ENCODE measurements at places on chromosomes 3 and 15.

DNA sequence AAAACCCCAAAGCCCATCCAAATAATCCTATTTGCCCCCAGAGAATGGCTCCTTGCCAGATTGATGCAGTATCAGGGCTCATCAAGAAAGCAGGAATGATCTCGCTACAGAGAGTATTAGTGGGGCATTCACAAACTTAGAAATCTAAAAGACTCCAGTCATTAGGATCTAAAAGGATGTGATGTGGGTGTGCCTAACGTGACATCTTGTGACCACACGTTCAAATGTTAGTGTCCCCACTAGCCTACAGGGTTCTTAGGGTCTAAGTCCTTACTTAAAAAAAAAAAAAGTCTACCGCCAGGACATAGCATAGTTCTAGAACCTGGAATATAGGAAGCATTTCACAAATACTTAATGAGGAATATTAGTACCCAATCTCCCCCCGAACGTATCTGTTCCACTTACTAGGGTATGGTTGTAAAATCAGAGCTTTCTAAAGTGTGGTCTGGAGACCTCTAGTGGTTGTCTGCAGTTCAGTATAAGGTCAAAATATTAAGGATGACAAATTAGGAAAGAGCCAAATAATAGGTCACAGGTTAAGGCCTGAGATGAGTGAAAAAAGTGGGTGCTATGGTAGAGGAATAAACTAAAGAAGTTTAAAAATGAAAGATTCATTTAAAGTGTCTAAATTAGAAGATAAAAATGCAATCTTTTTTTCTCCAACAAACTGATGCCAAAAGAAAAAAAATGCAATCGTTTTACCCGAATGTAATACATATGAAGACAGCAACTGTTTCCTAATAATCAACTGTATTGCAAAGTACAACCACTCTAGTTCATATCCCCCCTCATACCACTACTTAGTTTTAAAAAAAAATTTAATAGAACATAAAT lies 4.2 kb upstream of the CHRM5 start:
- H3K36me3 ChIP-seq = no peaks in the 10 kb centered on the region
- no peaks in the 10 kb centered on the region for H3K27me3 ChIP-seq
- H3K27ac ChIP-seq = no peak overlapping the region
- H3K4me3 ChIP-seq = no peak overlapping the region
- no peaks in the 10 kb centered on the region for H3K4me1 ChIP-seq
- DNase-seq = peak; percentile 5

DNA sequence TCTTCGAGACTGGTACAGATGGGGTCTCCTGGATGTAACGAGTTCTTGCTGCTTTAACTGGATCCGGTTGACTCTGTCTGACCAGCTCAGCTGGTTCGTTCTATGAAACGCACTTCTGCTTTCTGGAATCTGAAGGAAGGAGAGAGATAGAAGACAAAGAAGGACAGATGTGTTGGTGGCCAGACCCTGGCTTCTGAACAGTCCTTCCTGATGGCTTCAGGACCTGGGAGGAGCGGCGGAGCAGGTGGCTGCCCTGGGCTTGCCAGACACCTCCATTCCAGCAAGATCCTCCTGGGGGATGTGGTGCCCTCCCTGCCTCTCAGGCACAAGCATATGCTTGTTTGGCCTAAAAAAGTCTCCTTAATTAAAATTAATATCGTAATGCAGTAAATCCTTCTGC lies 99.9 kb downstream of the APBA2 start:
- no peaks in the 10 kb centered on the region for H3K27me3 ChIP-seq
- no peak for DNase-seq
- H3K27ac ChIP-seq = no peak overlapping the region
- no peaks in the 10 kb centered on the region for H3K36me3 ChIP-seq

GRCh38 chr3:18080198-18080689 lies 337.8 kb upstream of the TBC1D5 start:
- H3K27ac ChIP-seq = no peak overlapping the region
- no peak for DNase-seq
- H3K27me3 ChIP-seq = no peaks in the 10 kb centered on the region
- H3K36me3 ChIP-seq = no peaks in the 10 kb centered on the region

DNA sequence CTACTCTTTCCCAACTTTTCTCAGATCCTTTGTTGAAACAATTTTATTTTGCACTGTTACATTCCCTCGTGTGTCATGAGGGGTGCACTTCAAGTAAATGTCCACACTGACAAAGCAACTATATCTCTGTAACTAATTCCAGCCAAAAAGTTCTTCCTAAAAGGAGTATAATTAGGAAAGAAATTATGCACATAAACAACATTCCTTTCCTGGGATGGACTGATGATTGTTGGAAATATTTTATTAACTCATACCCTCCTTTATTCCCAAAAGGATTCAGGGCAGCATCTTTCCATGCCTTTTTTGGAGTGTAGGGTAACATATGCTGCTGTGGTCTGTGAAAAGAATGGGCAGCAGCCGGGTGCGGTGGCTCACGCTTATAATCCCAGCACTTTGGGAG lies 426.1 kb upstream of the THBS1 start:
- H3K27me3 ChIP-seq = no peaks in the 10 kb centered on the region
- peaks cover 45% of the 10 kb centered on the region for H3K4me1 ChIP-seq
- no peaks in the 10 kb centered on the region for H3K36me3 ChIP-seq
- H3K27ac ChIP-seq = no peak overlapping the region
- H3K4me3 ChIP-seq = no peak overlapping the region
- no peak for DNase-seq

DNA sequence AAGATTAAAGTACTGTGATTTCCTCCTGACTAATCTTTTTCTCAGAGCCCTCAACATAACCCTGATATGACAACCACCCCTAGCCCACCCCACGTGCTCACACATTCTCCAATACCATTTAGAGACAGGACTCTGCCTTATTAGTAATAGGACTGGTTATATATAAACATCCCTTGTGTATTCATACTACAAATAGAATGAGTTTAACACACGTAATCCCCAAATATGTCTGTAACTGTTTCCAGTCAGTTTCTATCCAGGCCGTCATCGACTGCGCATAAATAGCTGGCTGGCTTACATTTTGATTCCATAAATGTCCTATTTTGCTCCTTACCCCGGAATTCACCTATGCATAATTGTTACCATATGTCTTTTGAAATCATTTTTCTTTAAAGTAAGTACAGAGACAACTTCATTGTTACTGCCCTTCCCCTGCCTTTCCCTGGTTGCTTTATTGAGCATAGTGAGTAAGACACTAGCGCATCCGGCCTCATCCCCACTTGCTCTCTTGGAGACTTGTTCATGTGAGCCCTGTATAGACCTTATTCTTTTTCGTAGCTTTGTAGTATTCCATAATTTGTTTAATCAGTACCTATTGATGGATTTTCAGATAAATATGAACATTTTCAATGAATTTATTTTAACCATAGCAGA lies 3.5 kb upstream of the P2RY14 start:
- DNase-seq = no peak
- no peaks in the 10 kb centered on the region for H3K27me3 ChIP-seq
- H3K4me1 ChIP-seq = peaks cover 18% of the 10 kb centered on the region
- no peak overlapping the region for H3K4me3 ChIP-seq
- no peak overlapping the region for H3K27ac ChIP-seq

DNA sequence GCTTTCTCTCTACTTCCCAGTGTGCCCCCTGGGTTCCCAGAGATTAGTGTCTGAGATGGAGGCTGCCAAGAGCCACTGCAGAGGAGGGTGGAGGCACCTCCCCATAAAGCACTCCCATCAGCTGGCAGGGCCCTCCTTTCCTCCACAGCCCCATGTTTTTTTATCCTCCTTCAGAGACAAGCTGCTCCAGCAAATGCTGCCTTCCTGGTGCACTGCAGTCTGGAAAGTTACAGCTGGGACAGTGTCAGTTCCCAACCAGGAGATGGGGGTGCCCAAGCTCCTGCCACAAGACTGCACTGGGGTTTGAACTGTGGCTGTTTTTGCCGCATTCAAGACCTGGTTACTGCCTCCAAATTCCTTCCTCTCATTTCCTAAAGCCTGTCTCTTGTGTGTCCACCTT lies 206.1 kb downstream of the CADPS start:
- no peak for DNase-seq
- no peak overlapping the region for H3K4me3 ChIP-seq
- H3K4me1 ChIP-seq = peaks cover 12% of the 10 kb centered on the region
- H3K36me3 ChIP-seq = no peaks in the 10 kb centered on the region

DNA sequence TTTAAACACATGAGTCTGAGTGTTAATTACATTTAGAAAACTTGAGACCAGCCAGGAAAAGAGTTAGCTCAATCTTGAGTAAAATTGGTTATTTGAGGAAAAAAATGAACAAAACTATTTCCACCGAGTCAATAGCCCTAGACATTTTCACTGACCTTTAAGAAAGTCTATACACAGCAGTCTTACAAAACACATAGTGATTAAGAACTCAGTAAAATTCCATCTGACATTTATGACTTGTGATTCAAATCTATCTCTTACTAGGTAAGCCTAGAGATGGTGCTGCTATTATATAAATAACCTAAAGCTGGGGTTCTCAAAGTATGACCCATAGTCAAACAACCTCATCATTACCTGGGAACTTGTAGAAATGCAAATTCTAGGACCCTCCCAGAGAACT lies 109.1 kb upstream of the COL8A1 start:
- H3K36me3 ChIP-seq = no peaks in the 10 kb centered on the region
- no peak overlapping the region for H3K27ac ChIP-seq
- no peak for DNase-seq
- no peak overlapping the region for H3K4me3 ChIP-seq
- no peaks in the 10 kb centered on the region for H3K4me1 ChIP-seq
- no peaks in the 10 kb centered on the region for H3K27me3 ChIP-seq

DNA sequence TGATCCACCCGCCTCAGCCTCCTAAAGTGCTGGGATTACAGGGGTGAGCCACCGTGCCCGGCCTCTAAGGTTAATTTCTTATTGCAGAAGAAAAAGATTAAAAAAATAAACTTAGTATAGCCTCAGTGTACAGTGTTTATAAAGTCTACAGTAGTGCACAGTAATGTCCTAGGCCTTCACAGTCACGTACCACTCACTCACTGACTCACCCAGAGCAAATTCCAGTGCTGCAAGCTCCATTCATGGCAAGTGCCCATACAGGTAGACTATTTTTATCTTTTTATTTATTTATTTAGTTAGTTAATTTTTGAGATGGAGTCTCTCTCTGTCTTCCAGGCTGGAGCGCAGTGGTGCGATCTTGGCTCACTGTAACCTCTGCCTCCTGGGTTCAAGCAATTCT lies 3.2 kb upstream of the FLNB start:
- H3K4me1 ChIP-seq = peaks cover 35% of the 10 kb centered on the region
- no peak for DNase-seq
- no peak overlapping the region for H3K4me3 ChIP-seq
- no peaks in the 10 kb centered on the region for H3K27me3 ChIP-seq
- H3K36me3 ChIP-seq = no peaks in the 10 kb centered on the region
- no peak overlapping the region for H3K27ac ChIP-seq

- no peak overlapping the region for H3K4me3 ChIP-seq
- H3K4me1 ChIP-seq = no peaks in the 10 kb centered on the region
- no peaks in the 10 kb centered on the region for H3K36me3 ChIP-seq
- H3K27ac ChIP-seq = no peak overlapping the region
Measured at GRCh38 chr3:66200147-66200546, 20.7 kb upstream of the SLC25A26 start.

DNA sequence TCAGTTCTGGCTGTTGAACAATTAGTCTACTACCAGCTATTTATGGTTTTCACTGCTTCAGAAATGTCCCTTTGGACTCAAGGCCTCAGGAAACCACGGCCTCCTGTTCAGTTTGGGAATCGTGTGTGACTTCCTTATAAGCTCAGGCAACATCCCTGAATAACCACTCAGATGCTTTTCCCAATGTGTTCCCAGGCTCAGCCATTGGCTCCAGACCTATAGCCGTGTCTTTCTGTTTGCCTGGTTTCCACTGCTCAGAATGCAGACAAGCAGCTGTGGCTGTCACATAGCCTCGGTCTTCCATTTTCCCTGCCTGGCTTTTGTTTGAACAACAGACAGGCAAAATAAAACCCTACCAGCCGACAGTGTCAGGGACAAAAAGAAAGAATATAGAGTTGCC lies 63.2 kb upstream of the ATP2B2 start:
- H3K4me1 ChIP-seq = no peaks in the 10 kb centered on the region
- peaks cover 2% of the 10 kb centered on the region for H3K27me3 ChIP-seq
- H3K27ac ChIP-seq = no peak overlapping the region
- no peak for DNase-seq
- no peak overlapping the region for H3K4me3 ChIP-seq
- H3K36me3 ChIP-seq = no peaks in the 10 kb centered on the region

DNA sequence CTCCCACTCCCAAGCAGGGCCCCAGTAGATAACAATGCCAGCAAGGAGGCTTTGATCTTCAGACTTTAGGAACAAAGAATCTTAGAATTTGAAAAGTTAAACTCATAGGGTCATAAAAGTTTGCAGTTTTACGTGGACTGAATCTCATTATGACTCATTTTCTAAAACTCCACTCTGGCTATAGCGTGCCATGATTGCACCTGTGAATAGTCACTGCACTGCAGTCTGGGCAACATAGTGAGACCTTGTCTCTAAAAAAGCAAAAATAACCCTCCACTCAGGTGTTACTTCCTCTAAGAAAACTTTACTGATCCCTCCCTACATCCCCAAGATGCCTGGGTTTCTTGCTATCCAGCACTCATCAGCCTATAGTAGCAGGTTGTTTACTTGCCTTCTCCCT lies 104.5 kb downstream of the IL20RB start:
- no peak overlapping the region for H3K4me3 ChIP-seq
- H3K27me3 ChIP-seq = no peaks in the 10 kb centered on the region
- H3K27ac ChIP-seq = no peak overlapping the region
- H3K36me3 ChIP-seq = no peaks in the 10 kb centered on the region
- DNase-seq = no peak
- H3K4me1 ChIP-seq = no peaks in the 10 kb centered on the region

GRCh38 chr15:39403640-39404117 lies 177.2 kb upstream of the THBS1 start:
- no peak overlapping the region for H3K27ac ChIP-seq
- no peaks in the 10 kb centered on the region for H3K36me3 ChIP-seq
- peak; percentile 44 for DNase-seq
- H3K4me1 ChIP-seq = peaks cover 6% of the 10 kb centered on the region

- no peak within 1 kb of the TSS for H3K27ac ChIP-seq
- no peaks in the 10 kb centered on the region for H3K36me3 ChIP-seq
- H3K4me1 ChIP-seq = peaks cover 26% of the 10 kb centered on the region
- peaks cover 24% of the 10 kb centered on the region for H3K27me3 ChIP-seq
Measured at GRCh38 chr3:73624821-73625665, at the start of gene PDZRN3. PDZRN3 (minus strand) TSS chr3:73624941.

DNA sequence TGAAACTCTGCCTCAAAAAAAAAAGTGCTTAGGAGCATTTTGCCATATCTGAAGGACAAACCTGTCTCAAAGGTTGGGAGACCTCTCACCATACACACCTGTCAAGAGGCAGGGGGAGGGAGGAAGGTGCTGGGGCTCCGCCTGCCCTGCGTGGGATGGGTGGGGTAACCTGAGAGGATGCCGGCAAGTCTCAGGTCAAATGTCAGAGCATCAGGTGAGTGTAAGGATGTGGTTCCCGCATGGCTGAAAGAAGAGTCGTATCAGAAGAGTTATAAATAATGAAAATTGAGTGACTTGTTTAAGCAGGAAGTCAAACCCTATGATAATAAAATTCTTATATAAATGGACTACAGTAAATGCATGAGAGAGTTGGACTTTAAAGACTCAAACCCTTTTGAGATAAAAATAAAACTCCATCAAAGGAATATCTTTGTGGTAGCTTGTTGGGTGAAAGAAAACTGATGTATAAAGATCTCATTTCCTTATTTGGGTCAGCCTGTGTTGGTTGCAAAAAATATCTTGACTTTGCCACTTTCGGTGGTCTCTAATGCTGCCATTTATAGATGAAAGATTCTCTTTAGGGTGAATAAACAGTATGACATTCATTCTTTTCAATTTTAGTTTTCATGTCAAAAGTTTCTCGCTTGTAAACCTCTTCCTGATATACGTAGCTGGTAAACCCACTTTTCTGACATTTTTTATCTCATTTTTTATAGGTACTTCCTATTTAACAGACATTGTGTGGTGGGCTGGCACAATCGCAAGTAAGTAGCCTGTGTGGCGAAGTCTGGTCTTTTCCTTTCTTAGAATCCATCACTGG lies 23.8 kb downstream of the NIPA1 start:
- no peak overlapping the region for H3K27ac ChIP-seq
- H3K36me3 ChIP-seq = peaks cover 25% of the 10 kb centered on the region
- no peak for DNase-seq
- no peak overlapping the region for H3K4me3 ChIP-seq

Data from HepG2 (cell line).